ENCODE measurements at places on chromosomes 3 and 15. TPM values are rescaled to one million over a fixed set of nuclear protein-coding genes. Genes with fewer than 3 reads are reported as not detected.

The ACKR2 gene
- 0.66 TPM for total RNA-seq

The SERPINI2 gene
- total RNA-seq: not detected

The C3orf85 gene
- not detected for total RNA-seq

The CATSPER2 gene
- total RNA-seq: 8.9 TPM

The ALDH1A2 gene
- total RNA-seq: not detected

The BOC gene
- total RNA-seq: 2.1 TPM

The RUVBL1 gene
- total RNA-seq: 137 TPM

The CCDC39 gene
- total RNA-seq: not detected

The SERPINI1 gene
- 0.71 TPM for total RNA-seq

The TLR9 gene
- total RNA-seq: not detected

The CYP11A1 gene
- not detected for total RNA-seq

The SLC9C1 gene
- not detected for total RNA-seq

The HRH1 gene
- 0.15 TPM for total RNA-seq

The SLC9A9 gene
- 0.88 TPM for total RNA-seq

The C2CD4B gene
- 0.83 TPM for total RNA-seq

The DNAJA4 gene
- total RNA-seq: 68.4 TPM

The ROPN1 gene
- total RNA-seq: not detected

The SAMD7 gene
- total RNA-seq: not detected

The VWA5B2 gene
- total RNA-seq: not detected

The CCDC71 gene
- total RNA-seq: 27.6 TPM

The DPPA2 gene
- not detected for total RNA-seq

The CLDN18 gene
- total RNA-seq: not detected

The PDIA3 gene
- 303 TPM for total RNA-seq

The ITGA11 gene
- 0.27 TPM for total RNA-seq

The TIMP4 gene
- total RNA-seq: not detected

The INO80 gene
- total RNA-seq: 39.2 TPM

The LEKR1 gene
- total RNA-seq: not detected

The ADAMTS7 gene
- total RNA-seq: 0.47 TPM

The EPHB3 gene
- total RNA-seq: not detected

The BCHE gene
- total RNA-seq: not detected

The MASP1 gene
- total RNA-seq: not detected

The ARL6 gene
- 5.9 TPM for total RNA-seq

The A4GNT gene
- total RNA-seq: not detected

The LDHAL6B gene
- total RNA-seq: not detected

The LRRC2 gene
- total RNA-seq: not detected

The SLC25A36 gene
- total RNA-seq: 52.3 TPM

The CAND2 gene
- total RNA-seq: 0.29 TPM

The IL12A gene
- 0.34 TPM for total RNA-seq

The GOLGA6D gene
- not detected for total RNA-seq

Measured in activated T-helper 1 cell treated with anti-CD3 and anti-CD28 coated beads, Interleukin-12 subunit alpha, Interleukin-12 subunit beta, Interleukin-2, Interleukin-4 antibody, amounts not matched to agents 30 ng/mL and 10 ng/mL and 1 ng/mL, durations not matched to agents 14 hours and 24 hours and 36 hours (primary cell).